NCI-H69 (cell line): ENCODE measurements at places on chromosomes 5 and 9.

DNA sequence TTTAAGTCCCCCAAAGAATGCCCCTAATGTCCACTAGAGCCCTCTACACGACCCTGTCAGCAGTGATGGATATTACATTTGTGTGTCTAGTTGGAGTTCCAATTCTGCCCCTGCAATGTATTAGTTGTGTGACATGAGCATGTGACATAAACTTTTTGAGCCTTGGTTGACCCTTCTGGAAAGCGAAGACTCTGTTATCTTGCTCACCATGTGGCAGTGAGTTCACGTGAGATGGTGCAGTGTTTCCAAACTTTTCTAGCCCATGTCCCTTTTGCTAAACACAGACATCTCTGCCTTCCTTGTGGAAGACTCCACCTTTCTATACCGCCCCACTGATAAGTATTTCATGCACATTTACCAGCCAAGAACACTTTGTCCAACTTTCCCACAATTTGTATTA lies 87.0 kb upstream of the BOD1 start:
- DNase-seq: no peak

DNA sequence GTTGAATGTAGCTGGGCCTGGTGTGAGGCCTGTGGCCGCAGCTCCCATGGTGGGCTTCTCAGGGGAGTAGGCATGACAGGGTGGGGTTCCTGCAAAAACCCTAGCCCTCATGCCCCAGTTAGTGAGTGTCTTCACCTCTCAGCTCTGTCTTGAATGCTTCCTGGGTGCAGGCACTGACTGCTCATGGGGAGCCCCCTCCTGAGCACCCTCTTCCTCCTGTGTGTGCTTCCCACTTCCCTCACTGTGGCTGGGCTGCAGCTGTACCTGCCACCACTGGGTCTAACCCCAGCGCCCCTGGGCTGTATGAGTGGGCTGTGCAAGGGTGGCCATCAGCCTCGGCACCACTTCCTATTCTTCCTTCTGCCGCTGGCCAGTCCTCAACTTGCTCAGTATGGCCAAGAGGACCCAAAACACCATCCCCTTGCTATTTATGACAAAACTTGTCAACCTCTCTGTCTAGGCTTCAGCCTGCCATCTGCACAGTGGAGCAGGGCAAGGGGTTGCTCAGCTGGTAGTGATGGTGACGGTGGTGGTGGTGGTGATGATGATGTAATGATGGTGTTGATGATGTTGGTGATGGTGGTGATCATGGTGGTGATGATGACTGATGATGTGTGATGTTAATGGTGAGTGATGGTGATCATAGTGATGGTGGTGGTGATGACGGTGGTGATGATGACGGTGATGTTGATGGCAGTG lies 67.5 kb downstream of the RXRA start:
- no peak for DNase-seq

DNA sequence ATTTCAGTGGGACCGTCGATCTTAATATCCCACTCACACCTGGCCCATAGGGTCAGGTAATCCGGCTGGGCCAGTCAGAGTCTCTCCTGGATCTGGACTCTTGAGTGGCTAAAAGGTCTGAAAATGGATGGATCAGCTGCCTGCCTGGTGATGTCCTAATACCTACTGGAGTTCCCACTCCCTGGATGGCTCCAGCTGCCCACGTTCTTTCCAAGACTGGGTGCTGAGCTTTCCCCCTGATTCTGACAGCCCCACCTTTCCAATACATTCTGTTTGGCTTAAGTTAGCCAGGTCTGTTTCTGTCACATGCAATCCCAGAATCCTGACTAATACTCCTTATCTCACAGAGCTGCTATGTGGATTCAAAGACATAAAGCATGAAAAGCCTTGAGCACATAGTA lies 10.2 kb downstream of the SH3PXD2B start:
- no peak for DNase-seq

DNA sequence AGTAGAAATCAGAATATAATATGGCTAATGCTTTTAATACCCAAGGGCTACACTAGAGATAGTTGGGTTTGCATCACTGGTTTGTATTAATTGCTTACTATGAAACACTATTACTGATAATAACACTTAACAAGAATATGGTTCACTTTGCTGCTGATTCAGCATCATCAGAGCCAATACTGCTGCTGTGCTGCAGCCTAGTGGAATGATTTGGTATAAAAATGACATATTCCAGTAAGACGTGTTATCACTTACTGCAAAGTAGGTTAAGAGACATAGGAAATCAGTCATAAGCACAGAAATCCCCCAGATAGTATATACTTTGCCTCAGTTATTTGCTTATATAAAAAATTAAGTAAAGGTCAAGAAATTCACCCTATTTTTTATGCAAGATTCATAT lies 2.8 kb downstream of the CDH10 start:
- peak; percentile 75 for DNase-seq
